ENCODE measurements at places on chromosomes 2 and 18.

DNA sequence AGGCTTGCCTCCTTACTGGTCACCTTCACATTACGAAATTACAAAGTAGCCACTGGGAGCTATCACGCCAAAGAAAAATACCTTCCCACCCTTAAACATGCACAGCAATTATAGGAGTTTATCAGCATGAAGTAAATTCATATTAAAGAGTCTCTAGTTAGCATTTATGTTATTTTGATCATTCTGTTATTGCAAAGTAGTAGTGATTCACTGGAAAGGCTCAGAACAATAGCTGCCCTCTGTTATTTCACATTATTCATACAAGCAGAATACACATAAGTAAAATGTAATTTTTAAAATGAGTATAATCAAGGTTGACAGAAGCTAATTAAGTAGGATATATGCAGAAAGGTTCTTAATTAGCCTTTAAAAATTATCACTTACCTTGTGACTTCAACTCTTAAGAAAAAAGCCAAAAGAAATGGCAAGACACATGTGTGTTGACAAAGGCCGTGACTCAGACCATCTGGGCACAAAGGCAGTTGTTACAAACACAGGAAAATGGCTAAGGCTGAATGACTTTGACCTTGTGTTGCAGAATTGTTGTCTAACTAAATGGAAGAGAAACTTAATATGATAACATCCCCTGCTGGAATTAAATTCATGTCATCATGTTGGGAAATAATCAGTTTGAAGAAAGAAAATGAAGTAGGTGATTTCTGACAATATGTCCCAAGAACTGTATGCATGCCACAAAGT is 108.3 kb downstream of the ARL6IP6 start:
- no peak for DNase-seq

DNA sequence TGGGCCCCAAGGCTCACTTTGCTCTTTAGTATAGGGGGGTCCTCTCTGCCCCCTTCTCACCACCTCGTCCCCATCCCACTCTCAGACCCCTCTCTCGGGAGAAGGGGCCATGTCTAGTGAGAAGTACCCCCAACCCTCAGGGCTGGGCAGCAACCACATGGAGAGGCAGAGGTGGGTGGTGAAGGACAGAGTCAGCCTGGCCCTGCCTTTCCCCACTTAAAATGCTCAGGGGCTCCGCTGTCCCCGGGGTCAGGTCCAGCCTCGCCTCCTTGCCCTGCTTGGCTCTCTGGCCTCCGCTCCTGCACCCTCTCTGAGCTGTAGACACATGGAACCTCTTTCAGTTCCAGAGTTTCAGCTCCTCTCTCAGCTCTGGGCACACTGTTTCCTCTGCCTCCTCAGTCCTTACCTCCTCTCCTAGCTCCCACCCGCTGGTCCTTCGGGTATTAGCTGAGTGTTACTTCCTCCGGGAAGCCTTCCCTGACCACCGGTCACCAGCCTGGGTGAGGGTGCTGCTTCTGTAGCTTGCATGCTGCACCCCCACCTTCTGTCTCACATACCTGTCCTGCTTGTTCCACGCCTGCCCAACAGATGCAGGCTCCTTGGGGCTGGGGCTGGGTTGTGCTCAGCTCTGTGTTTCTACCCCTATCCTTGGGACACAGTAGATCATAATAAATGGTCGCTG is 79.5 kb upstream of the OTOF start:
- no peak for DNase-seq

GRCh38 chr18:54942569-54942968 is 16.7 kb downstream of the CCDC68 start:
- DNase-seq: no peak

- no peak for DNase-seq
Measured at GRCh38 chr2:60350791-60351190, 202.7 kb downstream of the BCL11A start.

- no peak for DNase-seq
Measured at GRCh38 chr2:65292106-65292400, 64.4 kb downstream of the ACTR2 start.

DNA sequence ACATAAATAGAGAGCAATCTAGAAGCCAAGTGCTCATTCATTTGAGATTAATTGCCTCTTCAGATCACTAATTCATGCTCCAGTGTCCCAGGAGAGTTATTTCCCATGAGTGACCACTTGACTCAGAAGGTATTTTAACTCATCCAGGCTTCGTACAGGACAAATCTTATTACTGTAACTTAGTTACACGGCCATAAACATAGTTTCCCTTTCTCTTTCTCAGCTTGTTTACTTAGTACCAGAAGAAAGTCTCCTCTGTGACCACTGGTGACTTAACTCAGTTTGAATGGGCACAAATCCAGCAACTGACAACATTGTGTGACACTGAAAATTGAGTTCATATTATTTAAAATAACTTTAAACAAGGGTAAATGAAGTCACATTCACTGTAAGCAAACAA is 25.3 kb downstream of the MMADHC start:
- no peak for DNase-seq

Measured in stimulated activated CD8-positive, alpha-beta memory T cell treated with anti-CD3 and anti-CD28 coated beads, Interleukin-7, amount 100 ng/mL, for 1 hour (primary cell).